ENCODE measurements at places on chromosomes 2 and 18. TPM values are rescaled to one million over a fixed set of nuclear protein-coding genes. Genes with fewer than 3 reads are reported as not detected.

DNA sequence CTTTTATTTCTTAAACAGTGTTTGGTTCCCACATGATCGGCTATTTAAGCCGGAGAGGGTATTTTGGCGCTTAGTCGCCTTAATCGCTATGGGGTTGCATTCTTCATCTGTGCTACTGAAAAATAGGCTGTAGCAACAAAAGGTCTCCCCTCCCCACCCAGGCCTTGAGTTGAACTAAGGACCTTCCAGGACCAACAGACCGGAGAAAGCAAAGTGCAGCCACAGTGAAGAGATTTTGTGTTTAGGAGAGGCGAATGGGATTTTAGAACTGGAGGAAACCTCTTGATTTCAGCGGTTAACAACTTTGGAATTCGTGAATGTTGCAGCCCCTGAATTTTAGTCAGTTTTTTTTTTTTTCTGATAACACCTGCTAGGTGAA lies 1.4 kb downstream of the ITGA6 start:
- DNase-seq, result no peak

GRCh38 chr2:73891276-73891901 lies 1.4 kb upstream of the ACTG2 start:
- DNase-seq, result no peak

- no peak for DNase-seq
These were observed 48.4 kb downstream of the MTX2 start for GRCh38 chr2:176317623-176318065.

FTCDNL1 gene
- 5.2 TPM for total RNA-seq

ANKZF1 gene
- total RNA-seq, result 87.7 TPM
